NCI-H1105 treated with DMSO at 0.1 percent for 48 hours (cell line): ENCODE measurements at places on chromosomes 6 and 20.
A peak's percentile ranks its signal among the peaks of the same experiment; 100 is the strongest.

GRCh38 chr6:4114123-4114522 is 21.3 kb downstream of the ECI2 start:
- no peak for DNase-seq

GRCh38 chr6:63644668-63645326 is 9.2 kb downstream of the PHF3 start:
- DNase-seq: no peak

DNA sequence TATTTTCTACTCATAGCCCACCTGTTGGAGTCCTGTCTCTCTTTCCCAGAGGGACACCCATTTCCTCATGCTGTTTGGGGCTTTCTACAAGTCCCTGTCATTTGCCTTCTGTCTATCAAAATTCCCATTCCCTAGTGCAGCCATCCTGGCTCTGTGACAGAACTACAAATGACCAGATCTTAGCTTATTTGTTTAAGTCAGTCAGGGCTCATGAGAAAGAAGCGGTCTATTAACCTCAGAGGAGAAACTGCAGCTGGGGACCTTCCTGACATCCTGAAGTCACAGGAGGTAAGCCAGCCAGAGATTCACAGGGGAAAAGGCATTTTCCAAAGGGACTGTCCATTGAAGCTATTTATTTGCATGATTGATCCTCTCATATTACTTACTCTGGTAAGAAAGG is 1.7 kb upstream of the COL9A1 start:
- no peak for DNase-seq

GRCh38 chr6:84282550-84282949 is 55.1 kb upstream of the CEP162 start:
- peak; percentile 38 for DNase-seq

DNA sequence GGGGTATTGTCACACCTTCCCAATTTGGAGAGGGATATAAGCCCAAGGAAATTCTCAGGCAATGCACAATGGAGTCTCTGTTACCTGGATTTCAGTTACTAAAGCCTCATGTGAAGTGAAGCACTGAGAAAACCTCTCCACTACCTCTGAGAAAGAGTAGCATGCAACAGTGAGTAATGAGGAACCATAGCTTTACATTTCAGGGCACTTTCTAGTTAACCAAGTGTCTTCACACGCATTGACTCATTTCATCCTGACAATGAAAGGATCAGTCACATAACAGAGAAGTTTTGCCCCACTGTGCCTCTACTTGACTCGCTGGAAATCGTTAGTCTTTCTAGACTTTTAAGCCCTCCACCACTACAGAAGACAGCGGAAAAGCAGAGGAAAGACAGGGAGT is 86.2 kb upstream of the ARID1B start:
- no peak for DNase-seq

DNA sequence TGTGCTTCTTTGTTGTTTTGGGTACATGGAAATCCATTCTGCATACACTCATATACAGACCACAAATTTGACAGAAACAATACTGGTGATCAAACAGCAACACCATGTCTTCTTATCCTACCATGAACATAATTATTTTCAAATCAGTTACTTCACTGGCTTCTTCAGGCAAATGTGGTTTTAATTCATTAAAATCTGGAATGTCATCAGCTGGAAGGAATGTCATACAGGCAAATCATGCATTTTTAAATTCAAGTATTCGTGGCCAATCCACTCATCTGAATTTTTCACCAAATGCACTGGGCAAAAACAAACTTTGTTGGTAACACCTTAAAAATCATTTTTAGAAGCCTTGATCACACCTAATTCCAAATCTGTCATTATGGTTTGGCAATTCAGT is 59.3 kb downstream of the KIF6 start:
- DNase-seq: no peak

- DNase-seq: no peak
Observed at GRCh38 chr20:9417665-9418064, 96.7 kb upstream of the LAMP5 start.

GRCh38 chr20:53468587-53468986 is 125.1 kb downstream of the ZNF217 start:
- DNase-seq: no peak

DNA sequence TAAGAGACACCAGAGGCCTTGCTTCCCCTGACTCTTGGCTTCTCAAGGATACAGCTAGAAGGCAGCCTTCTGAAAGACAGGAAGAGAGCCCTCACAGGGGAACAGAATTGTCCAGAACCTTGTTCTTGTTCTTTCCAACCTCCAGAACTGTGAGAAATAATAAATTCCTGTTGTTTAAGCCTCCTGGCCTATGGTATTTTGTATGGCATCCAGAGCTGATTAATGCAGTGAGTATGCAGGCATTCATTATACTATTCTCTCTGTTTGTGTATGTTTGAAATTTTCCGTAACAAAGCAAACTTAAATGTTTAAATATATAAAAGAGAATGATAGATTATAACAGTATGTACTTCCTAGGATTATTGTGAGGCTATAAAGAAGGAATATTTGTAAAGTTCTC is 903.4 kb upstream of the FLRT3 start:
- DNase-seq: no peak

DNA sequence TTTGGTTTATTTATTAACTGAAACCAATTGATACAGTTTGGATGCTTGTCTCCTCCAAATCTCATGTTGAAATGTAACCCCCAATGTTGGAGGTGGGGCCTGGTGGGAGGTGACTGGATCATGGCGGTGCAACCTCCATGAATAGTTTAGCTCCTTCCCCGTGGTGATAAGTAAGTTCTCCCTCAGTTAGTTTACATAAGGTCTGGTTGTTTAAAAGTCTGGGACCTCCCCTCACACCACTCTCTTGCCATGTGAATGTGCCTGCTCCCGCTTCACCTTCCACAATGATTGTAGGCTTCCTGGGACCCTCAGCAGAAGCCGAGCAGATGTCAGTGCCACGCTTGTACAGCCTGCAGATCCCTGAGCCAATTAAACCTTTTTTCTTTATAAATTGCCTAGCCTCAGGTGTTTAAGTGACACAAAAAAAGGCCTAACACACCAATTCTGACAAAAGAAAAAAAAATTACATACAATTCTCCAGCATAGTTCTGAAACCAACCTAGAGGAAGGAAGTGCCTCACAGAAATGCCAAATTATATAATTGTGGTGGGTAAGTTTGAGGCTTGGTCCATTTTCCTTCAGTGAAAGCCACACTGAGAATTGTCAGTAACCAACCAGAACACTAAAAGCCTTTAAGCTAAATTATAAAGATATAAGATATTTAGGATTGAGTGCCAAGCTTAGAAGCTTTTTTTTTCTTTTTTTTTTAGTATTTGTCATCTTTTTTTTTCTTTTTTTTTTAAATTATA is 15.0 kb downstream of the MAP7 start:
- no peak for DNase-seq

DNA sequence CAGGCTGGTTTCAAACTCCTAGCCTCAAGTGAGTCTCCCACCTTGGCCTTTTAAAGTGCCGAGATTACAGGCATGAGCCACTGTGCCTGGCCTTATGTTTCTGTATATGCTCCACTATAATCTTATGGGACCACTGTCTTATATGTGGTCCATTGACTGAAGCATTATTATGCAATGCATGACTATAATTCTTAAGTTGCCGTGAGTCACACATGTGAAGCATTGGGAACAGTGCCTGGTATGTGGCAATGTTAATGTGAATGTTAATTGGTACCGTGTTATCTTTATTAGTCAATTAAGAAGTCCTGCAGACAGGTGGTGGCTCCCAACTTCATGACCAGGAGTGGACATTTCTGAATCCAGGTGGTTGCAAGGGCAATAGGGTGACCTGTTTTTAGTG is 14.7 kb upstream of the ASXL1 start:
- no peak for DNase-seq

DNA sequence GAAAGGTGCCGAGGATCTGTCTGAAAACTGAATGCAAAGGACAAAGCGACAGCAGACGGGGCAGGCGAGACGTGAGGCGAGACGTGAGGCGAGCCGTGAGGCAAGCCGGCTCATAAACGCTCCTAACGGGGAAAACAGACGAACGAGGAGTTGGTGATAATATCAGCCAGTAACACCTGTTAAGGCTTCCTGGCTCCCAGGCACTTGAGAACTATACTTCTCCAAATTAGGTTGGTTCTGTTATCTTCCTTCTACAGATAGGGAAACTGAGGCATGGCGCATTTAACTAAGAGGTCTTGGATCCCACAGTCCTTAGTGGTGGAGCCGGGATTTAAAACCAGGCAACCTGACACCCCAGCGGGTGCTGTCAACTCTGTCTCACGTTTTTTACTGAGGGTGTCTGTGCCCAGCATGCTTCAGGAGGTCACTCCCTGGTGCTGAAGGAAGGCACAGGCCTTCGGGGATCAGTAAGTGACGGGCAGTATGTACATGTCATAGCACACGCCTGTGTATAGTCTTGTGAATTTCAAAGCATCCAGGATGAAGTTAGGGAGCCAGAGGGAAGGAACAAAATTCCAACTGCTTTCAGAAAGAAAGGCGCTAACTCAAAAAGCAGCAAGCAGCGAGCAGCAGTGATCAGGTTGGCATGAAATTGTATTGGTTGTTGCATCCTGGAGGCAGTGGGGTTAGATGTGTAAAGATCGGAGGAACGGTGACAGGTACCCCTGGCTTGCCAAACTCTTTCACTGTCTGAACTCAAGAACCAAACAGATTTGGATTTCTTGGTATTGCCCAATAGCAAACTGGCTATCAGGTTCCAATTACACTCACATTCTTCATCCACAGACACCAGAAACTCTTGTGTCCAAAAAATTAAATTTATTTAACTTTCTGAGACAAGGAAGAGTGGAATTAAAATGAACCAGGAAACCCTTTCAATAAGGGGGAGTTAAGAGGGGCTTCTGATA is 318.7 kb downstream of the THBS2 start:
- no peak for DNase-seq

DNA sequence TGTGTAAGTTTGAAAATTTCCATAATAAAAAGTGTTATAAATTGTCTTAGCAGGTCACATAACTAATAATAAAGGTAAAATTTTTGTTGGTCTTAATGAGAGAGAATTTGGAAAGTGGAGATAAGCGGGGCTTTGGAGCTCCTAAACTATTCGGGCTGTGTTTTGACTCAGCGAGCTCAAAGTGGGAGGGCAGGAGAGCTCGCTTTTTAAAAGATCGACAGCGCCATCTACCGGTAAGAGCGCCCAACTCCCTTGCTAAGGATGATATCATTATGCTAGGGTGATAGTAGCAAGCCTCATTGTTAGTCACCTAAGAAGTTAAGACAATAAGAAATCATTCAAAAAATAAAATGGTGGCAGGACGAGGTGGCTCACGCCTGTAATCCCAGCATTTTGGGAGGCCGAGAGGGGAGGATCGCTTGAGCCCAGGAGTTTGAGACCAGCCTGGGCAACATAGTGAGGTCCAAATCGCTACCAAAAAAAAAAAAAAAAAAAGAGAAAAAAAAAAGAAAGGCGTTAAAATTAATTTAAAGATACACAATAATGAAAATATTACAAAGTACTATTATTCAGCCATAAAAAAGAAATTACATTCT is 24.8 kb downstream of the C6orf15 start:
- DNase-seq: peak; percentile 66

- DNase-seq: no peak
Observed at GRCh38 chr6:3209114-3210023, 18.1 kb downstream of the TUBB2B start.

DNA sequence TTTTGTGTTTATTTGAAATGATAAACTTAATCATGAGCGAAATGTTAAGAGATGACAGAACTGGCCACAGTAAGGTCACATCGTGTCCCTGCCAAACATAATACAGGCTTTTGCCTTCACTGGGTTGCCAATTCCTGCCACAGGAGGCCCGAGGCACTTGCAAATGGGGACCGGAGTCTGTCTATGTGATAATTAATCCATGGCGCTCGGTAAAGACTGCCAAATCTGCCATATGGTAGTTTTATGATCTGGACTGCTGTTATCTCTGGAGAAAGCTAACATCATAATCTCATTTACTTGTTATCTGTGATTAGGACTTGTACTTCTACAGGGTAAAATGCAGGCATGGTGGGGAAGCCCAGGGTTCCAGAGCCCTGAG is 170.5 kb upstream of the TSHZ2 start:
- no peak for DNase-seq

- no peak for DNase-seq
Observed at GRCh38 chr6:158481690-158482473, 78.0 kb upstream of the TMEM181 start.

DNA sequence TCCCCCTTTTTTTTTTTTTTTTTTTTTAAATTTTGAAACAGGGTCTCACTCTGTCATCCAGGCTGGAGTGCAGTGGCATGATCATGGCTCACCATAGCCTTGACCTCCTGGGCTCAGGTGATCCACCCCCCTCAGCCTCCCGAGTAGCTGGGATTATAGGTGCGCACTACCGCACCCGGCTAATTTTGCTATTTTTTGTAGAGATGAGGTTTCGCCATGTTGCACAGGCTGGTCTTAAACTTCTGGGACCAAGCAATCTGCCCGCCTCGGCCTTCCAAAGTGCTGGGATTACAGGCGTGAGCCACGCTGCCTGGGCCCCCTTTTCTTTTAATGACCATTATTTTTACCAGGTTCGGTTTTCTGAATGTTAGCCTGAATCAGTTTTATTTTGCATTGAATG is 5.0 kb upstream of the FAM209A start:
- DNase-seq: no peak

DNA sequence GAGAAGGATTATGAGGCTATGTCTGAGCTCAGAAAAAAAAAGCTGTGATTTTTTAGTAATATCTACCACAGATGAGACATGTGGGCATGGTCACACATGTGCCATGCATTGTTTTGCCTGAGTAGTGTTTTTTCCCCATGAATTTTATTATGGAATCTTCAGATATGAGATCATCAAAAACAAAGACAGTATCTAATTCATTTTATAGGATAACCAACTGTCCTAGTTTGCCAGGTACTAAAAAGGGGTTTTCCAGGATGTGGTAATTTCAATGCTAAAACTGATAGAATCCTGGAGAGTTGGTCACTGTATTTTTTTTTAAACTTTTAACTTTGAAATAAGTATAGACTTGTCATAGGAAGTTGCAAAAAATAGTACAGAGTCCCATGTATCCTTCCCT is 127.4 kb upstream of the MAP3K7 start:
- DNase-seq: no peak

GRCh38 chr6:25745836-25746235 is 8.7 kb upstream of the SLC17A4 start:
- no peak for DNase-seq

DNA sequence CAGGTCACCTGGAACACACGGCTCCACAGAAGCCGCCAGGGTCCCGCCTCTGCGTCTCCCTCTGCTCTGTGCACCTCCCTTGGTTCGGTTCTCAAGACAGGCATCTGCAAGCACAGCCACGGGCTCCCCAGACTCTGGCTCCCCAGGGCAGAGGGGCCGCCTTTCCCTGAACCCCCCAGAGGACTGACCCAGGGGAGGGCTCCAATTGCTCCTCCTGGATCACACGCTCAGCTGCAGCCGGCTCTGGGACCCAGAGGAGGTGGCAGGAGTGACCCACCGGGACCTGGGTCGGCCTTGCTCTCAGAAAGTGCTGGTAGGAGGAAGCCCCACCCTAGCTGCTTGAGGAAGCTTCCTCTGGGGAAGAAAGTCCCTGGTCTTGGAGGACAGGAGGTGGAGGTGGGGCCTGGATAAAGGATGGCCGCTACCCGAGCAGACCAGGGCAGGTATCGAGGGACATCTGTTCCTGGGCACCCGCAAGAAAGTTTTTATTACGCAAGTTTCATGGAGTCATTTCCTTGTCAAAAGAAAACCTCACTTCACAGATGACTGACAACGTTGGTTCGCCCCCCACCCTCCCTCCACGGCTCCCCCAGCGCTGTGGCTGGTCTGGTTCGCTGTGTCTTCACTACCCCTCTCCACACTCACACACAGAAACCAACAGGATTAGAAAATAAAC is 103.9 kb upstream of the AFDN start:
- no peak for DNase-seq

GRCh38 chr6:26205625-26206574 is 118.7 kb downstream of the HFE start:
- peak; percentile 22 for DNase-seq
